SK-MEL-5 (cell line): ENCODE measurements at places on chromosomes 2 and 18.

DNA sequence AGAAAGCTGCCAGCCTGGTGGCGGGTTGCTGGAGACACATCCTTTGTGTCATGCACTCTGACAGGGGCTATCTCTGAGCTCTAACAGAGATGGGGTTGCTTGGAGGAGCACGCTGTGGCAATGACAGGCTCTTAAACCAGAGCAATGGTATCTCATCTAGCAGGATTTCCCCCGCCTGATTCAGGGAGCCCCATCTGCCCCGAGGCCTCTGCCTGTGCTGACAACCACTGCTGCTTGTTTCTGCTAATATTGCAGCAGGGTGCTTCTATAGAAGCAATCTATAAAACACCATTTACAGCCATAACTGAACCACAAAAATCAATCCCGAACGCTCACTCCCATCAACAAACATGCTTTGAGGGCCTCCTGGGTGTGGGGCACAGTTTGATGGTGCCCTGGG, 12.8 kb upstream of the DNPEP start:
- no peak for DNase-seq

DNA sequence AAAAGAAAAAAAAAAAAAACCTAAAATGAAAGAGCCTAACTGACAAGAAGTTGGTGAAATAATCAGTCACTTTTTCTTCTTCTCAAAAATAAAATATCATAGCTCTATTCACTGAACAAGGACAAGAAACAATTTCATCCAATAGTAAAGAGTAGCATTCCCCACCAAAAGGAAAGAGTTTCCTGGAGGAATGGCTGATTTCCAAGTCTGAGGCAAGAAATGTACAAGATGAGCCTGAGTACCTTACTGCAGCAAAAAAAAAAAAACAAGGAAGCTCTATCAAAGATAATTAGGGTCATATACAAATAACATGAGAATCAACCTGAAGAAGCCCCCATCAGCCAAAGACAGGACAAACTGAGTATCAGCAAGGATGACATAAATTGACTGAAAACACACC, 11.5 kb downstream of the ROCK1 start:
- DNase-seq: no peak

GRCh38 chr2:24403832-24404212, 43.5 kb upstream of the ITSN2 start:
- no peak for DNase-seq

GRCh38 chr2:121925466-121925865, 170.0 kb downstream of the TSN start:
- no peak for DNase-seq

- no peak for DNase-seq
These were observed 147.6 kb downstream of the TMEM200C start for GRCh38 chr18:5747678-5748077.

- DNase-seq: no peak
These were observed 467.6 kb upstream of the HS6ST1 start for GRCh38 chr2:128786316-128786715.
